ENCODE measurements at places on chromosomes 3 and 15.

GRCh38 chr15:70140543-70141375 lies 43.0 kb upstream of the TLE3 start:
- DNase-seq, result no peak

DNA sequence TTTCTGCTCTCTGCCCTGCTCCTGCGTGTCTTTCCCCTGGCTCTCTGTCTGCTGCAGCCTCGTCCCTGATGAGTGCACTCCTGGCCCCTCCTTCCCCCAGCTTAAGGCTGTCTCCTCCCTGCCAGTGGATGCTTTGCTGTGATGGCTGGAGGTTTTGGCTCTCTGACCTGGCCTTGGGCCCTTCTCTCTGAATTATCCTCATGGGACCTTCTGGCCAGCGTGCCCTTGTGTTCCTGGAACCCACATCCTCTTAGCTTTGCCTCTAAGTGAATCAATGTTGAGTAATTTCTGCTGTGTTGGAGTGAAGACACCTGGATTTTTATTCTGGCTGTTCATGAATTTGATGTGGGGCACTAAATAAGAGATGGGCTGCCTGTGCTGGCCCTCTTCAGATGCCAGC lies 9.8 kb upstream of the TNFAIP8L3 start:
- no peak for DNase-seq

DNA sequence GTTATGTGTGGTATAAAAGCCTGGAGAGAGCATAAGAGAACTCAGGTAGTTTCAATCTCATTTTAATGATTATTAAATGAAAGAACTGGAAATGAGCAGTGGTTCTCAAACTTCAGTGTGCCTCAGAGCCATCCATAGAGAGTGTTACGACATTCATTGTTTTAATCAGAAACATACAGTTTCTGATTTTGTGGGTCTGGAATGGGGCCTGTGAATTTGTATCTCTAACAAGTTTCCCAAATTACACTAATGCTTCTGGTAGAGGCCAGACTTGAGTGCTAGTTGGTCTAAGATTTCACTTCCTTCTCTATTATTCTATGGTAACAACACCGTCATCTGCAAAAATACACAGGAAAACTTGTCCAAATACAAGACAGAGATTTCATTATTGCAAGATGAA lies 292.0 kb upstream of the NECTIN3 start:
- DNase-seq, result no peak

- DNase-seq, result peak; percentile 65
Measured at GRCh38 chr15:65902373-65902772, 33.1 kb downstream of the RAB11A start.

DNA sequence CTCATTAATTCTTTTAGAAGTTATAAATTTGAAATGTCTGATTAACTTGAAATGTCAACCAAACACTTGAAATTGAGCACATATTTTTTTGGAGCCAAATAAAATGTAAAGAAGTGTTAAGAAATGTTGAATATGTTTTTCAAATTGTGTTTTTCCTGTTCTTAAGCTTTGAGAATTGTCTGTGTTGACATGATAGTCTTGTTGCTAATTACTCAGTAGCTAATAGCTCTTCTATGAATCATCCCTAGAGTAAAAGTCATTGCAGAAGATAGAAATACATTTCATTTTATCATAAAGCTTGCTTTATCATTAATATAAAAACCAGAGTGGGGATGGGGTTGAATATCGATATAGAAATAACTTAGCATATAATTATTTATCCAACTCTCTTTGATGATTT lies 41.9 kb upstream of the ABHD10 start:
- no peak for DNase-seq

DNA sequence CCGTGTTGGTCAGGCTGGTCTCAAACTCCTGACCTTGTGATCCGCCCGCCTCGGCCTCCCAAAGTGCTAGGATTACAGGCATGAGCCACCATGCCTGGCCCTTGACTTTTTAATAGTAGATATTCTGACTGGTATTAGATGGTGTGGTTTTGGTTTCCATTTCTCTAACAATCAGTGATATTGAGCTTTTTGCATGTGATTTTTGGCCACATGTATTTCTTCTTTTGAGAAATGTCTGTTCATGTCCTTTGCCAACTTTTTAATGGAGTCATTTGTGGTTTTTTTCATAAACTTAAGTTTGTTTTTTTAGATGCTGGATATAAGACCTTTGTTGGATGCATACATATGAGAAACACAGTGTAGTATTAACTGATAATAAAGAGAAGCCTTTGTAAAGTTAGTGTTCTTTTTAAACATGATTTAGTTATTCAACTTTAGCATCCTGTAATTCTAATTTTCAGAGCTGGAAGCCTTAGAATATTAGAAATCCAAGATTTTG lies 280.8 kb downstream of the RBMS3 start:
- DNase-seq, result no peak

- DNase-seq, result no peak
Measured at GRCh38 chr15:95416576-95416975, 913.9 kb upstream of the NR2F2 start.

GRCh38 chr3:100745617-100746016 lies 36.3 kb downstream of the TFG start:
- DNase-seq, result no peak

GRCh38 chr3:25465266-25465860 lies 37.3 kb downstream of the RARB start:
- DNase-seq, result no peak

DNA sequence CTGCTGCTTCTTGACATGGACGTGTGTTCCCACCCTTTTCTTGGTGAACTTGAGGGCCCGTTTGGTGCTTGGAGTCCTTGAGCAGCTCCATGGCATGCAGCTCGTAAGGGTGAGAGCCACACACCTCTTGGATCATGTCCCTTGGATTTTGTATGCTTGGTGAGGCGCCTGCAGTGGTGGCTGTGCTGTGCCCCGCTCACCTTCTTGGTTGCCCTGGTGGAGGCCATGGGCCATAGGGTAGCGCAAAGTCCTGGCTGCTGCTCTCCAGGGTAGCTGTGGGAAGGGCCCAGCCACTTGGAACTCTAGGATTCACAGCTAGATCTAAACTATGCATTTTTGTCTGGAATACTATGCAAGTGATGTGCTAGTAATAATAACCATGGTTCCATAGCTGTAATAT lies 26.7 kb upstream of the DPPA4 start:
- no peak for DNase-seq

GRCh38 chr15:51912528-51912927 lies 59.0 kb downstream of the LEO1 start:
- no peak for DNase-seq
